ENCODE measurements at places on chromosomes 5 and 9.

DNA sequence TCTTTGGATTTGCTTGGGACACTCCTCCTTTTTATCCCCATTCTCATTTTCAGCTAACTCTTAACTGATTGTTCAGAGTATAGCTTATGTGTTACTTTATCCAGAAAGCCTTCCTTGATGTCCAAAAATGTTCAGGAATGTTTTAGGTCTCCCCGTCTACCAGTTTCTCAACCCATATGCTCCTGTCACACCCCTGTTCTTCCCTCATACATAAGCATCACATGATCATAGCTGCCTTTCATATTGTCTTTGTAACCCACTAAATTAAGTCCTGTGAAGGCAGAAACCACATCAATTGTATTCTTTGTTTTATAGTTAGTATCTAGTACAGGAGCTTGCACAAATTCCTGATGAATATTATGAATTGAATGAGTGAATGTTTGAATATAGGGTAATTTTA, 321.9 kb upstream of the ACTBL2 start:
- no peak for DNase-seq

GRCh38 chr9:85742597-85742936, 813 bp upstream of the AGTPBP1 start:
- no peak for DNase-seq

DNA sequence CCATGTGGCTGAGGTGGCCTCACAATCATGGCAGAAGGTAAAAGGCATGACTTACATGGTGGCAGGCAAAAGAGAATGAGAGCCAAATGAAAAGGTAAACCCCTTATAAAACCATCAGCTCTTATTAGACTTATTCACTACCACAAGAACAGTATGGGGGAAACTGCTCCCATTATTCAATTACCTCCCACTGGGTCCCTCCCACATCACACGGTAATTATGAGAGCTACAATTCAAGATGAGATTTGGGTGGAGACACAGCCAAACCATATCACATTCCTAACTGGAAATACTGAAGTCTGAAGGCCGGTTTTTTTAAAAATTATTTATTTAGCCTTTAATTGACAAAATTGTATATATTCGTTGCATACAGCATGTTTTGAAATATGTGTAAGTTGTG, 28.5 kb downstream of the FBXL7 start:
- DNase-seq, result no peak

- no peak for DNase-seq
Observed at GRCh38 chr9:133992780-133993634, 883 bp upstream of the VAV2 start.

- no peak for DNase-seq
Observed at GRCh38 chr5:156329171-156329611, 2.2 kb downstream of the SGCD start.

- no peak for DNase-seq
Observed at GRCh38 chr5:139038613-139039305, 159.4 kb downstream of the SIL1 start.

GRCh38 chr5:82354543-82354942, 76.4 kb upstream of the RPS23 start:
- DNase-seq, result no peak

DNA sequence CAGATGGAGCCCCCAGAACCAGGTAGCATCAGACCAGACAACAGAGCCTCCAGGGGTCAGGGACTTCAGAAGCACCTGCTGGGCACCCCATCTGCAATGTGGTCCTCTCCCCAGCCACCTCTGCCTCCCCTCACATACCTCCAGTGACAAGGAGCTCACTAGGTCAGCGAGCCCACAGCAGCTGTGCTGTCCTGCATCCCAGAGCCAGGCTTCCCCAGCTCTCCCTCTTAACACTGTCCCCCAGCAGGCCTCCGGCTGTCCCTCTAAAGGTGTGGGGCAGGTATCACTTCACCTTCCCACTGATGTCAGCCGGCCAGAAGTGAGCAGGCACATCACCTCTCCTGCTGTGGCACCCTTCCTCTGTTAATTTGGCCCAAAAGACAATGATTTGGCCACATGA, 83.6 kb downstream of the LMX1B start:
- no peak for DNase-seq

DNA sequence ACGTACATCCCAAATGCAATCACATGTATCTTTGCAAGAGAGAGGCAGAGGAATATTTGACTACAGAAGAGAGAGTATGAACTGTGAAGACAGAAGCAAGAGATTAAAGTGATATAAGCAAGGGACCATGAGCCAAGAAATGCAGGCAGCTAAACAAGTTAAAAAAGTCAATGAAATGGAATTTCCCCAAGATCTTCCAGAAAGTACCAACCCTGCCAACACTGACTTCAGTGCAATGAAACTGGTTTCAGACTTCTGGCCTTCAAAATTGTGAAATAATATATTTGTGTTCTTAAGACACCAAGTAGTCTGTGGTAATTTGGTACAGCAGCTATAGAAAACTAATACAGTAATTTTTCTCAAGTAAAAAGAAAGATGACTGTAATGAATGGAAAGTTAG, 20.9 kb downstream of the FOXI1 start:
- no peak for DNase-seq

DNA sequence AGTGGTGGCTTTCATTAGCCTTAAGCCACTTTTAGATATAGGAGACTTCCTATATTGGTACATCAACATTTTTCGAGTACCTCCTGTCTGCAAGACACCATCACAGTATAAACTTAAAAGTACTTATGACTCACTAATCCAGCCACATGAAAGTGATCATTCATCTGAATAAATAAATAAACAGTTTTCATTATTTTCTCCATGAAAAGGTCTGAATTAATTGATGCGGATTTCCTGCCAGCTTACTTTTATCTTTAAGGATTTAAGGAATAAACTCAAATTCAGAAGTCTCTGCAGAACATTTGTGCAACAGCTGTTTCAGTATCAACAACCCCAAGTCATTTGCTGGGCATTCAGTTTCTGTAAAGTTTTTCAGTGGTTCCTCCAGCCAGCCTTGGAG, 4.0 kb downstream of the SAP30L start:
- DNase-seq, result no peak

- no peak for DNase-seq
Observed at GRCh38 chr9:96327694-96328352, 25.8 kb upstream of the HSD17B3 start.

DNA sequence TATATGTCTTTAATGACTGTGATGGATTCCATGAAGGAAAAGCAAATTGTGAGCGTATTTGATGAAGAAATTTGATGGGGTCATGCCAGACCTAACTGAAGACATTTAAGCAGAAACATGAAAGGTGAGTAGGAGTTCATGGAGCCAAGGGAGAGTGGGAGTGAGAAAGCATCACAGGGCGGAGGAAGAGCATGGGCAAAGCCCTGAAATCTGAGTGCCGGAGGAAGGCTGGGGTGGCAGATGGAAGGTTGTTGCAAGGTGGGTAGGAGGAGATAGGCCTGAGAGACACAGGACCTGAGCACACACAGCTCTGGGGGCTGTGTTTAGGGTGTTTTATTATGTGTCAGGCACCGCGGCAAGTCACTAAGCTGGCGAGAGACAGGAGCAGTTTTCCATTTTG, 100.3 kb upstream of the SPOCK1 start:
- no peak for DNase-seq

GRCh38 chr5:138028971-138029365, 3.9 kb downstream of the FAM13B start:
- DNase-seq, result no peak

DNA sequence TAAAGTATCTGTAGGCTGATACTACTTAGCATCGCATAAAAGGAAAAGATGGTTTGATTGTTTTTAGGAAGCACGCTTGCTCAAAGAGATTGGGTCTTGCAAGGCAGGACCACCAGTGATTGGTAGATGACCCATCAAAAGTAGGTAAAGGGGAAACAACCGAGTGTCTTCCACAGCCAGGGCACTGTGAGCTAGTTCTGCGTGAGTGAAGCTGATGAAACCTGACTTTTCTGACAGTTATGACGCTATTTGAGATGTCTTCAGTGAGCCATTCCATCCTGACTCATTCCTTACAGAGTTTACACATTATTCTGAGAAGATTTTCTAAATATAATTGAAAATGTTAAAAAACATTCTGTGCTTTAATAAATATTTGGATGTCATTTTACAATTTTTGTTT, 49.7 kb downstream of the BASP1 start:
- DNase-seq, result no peak

DNA sequence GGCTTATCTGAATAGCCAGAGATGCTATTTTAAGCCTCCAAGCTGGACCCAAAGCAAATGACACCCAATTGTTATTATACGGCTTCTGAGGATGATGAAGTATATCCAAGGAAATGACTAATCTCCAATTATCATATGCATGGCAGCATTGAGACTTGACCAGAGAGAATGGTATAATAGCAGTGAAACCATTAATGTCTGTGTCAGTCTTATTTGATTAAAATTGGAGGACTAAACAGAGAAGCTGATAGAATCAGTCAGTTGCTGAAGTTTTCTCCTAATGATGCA, 200.5 kb downstream of the EFNA5 start:
- no peak for DNase-seq

DNA sequence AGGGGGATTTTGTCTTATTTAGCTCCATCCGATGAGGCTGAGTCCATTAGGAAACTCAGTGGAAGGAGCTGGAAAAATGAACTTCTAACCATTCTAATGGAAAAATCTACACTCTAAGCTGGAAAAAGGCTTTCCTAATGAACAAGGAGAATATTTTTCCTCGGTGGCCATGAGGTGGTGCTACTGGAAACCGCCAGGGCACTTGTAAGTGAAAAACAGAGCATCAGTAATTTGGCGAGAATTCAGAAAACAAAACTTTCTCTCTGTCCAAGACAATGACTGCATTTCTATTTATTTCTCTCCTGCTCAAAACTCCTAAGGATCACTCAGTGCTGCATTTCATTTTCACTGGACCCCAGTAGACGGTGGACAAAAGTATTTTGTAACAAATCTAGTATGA, 237.6 kb downstream of the TENT4A start:
- DNase-seq, result no peak
